Activated T-cell treated with anti-CD3 and anti-CD28 coated beads for 1 hour (primary cell): ENCODE measurements at places on chromosomes 16 and 17.

DNA sequence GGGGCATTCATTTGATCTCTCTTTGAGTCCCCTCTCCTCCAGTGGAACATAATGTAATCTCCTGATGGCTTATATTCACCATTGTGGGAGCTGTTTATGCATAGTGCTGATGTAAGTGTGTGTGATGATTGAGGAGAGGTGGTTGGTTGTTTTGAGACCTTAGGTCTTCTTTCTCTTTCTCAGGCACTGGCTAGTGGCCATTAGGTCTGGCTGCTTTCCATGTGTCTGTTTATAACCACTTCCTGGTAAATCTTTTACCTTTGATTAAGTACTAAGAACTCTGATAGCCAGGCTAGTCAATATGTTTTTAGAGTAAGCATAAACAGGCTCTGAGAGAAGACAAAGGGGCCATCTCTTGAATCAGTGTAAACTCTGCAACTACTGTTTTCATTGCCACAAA is 27.9 kb downstream of the VAT1L start:
- no peak for DNase-seq

- DNase-seq: no peak
Observed at GRCh38 chr16:55900616-55901393, 25.6 kb upstream of the CES5A start.

DNA sequence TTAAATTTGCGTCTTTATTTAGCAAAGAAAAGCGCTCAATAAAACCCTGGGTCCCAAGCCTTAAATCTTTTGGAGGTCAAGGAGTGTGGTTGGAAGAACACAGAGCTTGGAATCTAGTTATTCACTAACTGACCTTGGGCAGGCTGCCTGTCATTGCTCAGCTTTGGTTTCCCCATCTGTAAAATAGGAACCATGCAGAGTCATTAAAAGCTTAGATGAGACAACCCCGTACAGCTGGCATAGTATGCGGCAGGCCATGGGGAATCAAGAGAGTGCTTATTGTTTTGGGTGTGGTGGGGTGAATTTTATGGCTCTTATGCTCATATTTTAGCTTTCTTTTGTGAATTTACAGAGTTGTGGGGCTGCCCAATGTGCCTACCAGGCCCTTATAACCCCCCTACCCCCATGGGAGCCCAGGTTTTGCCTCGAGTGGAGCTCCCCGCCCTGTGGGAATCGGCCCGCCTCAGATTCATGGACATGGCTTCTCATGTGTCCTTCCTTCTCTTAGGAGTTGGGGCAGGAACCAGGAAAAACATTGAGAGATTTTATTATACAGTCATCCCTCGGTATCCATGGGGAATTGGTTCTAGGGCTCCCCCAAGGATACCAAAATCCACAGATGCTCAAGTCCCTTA is 113.5 kb downstream of the CLEC16A start:
- no peak for DNase-seq

DNA sequence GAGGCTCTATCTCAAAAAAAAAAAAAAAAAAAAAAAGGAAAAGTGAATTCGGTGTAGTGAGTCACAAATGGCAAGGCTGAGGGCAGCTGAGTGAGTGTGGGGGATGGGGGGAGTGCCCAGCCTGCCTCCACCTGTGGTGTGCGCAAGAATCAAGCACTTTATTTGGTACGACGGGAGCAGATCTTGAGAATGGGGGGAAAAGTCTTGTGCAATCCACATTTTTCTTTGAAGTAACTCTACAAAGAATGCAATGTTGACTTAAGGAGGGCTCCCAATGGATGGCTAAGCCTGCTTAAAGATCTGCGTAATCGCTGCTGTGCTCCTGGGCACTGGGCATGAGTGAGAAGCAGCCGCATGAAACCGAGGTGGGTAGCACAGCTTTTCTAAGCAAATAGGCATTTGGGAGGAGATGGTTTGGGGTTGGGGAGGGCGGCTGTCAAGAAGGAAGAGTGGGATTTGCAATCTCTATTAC is 28.2 kb downstream of the ATP2C2 start:
- DNase-seq: no peak

DNA sequence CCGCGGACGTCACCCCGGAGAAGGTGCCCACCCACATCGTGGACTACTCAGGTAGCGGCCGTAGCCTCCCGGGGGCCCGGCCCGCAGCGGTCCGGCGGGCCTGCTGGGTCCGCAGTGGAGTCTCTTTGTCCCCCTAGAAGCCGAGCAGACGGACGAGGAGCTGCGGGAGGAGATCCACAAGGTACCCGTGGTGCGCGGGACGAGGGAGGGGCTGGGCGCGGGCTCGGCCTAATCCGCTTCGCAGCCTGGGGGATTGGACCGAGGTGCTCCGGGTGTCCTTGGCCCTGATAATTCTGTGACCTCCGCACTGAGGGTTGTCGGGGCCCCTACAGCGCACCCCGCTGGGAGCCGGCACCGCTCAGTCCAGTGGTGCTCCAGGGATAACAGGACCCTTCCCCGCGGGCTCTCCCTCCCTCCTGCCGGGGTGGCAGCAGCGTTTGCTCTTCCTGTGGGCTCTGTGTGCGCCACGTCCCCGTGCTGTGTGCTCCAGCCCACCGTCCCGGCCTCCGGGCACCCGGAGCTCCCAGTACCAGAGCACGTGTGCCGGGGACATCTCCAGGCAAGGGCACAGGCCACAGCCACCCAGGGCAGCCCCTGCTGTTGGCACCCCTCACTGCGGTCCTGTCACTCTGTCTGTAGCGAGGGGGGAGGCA is 713 bp downstream of the RHOT2 start:
- no peak for DNase-seq

DNA sequence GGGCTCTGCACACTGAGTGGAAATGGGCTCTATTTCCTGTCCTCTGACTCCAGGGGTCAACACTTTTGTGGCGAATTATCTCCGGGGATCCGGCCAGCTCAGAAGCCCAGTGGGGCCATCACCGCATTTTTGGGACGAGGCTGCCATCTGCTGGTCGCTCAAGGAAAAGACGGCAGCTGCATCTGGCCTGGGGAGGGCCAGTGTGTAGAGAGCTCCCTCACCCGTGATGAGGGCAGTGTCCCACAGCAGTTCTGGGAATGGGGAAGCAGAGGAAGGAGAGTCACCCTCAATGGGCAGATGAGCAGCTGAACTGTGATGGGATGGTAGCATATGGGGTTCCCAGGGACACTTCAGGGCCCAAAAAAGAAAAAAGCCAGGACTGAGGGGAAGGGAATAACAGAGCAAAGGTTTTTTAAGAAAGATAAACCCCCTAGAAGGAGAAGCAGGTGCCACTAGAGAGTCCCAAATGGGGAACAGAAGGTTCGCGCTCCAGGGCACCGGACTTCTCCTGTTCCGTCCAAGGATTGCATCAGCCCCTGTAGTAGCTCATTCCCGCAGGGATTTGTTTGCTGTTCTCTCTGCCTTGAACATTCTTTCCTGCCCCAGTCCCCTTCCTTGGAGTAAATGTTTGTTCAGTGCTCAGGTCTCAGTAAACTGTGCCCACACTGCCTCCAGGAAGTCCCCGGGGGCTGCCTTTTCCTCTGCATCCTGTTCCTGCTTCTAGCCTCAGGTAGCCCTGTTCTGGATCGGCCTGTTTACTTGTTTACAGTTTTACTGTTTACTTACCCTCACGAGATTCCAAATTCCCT is 9.3 kb upstream of the ABCC12 start:
- peak; percentile 54 for DNase-seq

DNA sequence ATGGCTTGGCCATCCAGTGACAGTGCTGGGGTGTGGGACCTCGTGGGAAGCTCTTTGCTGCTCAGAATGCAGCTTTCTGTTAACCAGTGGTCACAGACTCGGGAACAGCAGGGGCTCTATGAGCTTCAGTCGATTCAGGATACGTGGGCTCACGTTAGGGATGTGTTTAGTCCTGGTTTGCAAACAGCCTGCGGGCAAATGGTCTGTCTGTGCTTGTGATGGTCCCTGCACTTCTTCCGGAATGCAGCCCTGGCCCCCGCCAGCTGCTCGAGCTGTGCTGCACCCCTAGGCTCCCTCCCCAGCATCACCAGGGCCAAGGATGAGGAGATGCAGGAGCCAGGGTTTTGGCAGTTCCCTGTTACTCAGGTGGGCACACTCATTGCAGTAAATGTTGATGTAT is 172.8 kb upstream of the CHMP6 start:
- DNase-seq: no peak

GRCh38 chr16:929227-930073 is 41.3 kb downstream of the LMF1 start:
- no peak for DNase-seq

DNA sequence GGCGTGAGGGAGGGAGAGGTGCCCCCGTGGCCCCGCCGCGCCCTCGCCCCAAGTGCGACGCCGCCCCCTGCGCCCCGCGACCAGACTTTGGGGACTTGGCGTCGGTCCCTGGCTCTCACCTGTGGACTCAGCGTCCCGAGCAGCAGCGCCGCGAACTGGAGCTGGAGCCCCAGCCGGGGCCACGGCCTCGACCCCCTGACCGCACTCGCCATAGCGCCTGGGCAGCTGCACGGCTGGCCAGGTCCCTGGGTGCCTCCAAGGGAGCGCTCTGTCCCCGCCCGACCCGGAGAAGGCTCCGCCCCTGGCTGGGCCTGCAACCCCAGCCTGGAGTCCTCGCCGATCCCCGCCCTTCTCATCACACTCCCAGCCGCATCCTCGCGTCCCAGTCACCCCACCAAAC is at the start of gene ERN2:
ERN2 (minus strand) TSS at position 247 of the 400 bp plus-strand sequence; CDS start at position 212, 35 bp downstream.
- DNase-seq: no peak

DNA sequence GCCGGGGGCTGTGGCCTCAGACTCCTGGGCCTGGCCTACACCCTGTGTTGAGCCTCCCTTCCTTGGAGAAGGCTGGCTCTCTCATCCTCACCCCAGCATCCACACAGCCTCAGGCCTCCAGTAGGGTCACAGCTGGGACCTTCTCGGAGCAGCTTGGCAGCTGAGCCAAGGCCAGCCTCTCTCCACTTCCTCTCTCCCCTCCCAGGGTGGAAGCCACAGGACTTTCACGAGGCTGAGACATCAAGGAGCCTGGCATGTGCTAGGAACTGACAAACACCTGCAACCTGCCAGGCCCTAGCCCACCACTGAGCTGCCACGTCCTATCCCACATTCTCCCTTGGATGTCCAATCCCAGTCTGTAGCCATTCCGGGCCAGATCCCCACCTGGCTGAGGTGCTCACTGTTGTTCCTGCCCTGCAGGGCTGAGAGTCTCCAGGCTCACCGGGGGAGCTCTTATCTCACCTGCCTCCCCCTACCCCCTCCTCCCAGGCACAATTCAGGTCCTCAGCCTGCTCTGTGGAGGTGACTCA is 3.1 kb downstream of the MMP15 start:
- DNase-seq: no peak

- no peak for DNase-seq
Observed at GRCh38 chr16:74862743-74863244, 88.2 kb upstream of the FA2H start.

- no peak for DNase-seq
Observed at GRCh38 chr17:38510421-38511149, 82.3 kb downstream of the ARHGAP23 start.

- DNase-seq: no peak
Observed at GRCh38 chr17:79913451-79913850, 74.2 kb upstream of the CBX4 start.

DNA sequence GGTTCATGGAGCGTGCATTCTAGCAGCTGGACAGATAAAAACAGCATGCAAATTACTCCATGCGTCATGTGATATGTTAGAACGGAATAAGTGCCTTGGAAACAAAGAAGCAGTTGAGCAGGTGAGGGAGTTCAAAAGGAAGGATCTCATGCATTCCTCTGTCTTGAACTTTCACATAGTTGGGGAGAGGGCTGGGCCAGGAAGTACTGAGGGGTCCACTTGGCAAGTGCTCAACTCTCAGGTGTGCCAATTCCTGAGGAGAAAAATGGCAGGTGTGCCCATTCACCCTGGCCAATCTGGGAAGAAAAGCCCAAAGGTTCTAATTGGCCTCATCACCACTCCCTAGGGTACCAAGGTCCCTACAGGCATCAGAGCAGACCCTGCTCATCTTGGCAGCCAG is 67.7 kb downstream of the CES1 start:
- DNase-seq: no peak

- DNase-seq: no peak
Observed at GRCh38 chr16:77553130-77553529, 118.3 kb upstream of the ADAMTS18 start.

GRCh38 chr16:63945806-63946205 is 1176.1 kb downstream of the CDH11 start:
- DNase-seq: no peak

DNA sequence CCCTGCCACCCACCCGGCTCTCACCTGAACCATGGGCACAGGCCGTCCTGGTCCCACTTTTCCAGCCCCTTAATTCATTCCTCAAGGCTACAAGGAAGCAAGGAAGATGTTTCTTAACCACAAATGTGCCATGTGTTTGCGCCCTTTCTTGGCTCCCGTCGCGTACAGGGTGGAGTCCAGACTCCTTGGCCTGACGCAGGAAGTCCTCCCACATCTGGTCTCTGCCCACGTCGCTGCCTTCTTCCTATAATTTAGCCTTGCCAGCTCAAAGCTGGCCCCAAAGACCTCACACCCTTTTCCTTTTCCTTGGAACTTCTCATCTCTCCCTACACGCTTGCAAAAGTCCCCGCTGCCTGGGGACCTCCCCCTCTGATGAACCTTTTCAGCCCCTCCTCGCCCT is 38.8 kb upstream of the BHLHA9 start:
- DNase-seq: no peak

DNA sequence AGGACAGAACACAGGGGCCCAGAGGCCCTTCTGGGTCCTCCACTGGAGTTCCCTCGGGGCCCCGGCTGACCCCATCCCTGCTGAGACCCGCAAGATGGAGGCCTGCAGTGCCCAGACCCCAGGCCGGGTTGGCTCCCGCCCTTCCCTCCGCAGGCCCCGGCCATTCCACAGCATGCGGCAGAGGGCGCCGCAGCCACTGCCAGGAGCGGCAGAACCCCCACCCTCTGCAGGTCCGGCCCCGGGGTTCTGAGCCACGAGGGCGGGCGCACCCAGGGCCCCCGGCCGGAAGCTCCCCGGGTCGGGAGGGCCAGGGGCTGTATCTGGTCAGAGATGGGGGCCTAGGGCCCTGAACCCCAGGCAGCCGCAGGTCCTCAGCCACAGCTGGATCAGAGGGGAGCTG is 2.4 kb upstream of the PERCC1 start:
- peak; percentile 28 for DNase-seq

GRCh38 chr16:25707982-25708583 is 16.3 kb downstream of the HS3ST4 start:
- no peak for DNase-seq

DNA sequence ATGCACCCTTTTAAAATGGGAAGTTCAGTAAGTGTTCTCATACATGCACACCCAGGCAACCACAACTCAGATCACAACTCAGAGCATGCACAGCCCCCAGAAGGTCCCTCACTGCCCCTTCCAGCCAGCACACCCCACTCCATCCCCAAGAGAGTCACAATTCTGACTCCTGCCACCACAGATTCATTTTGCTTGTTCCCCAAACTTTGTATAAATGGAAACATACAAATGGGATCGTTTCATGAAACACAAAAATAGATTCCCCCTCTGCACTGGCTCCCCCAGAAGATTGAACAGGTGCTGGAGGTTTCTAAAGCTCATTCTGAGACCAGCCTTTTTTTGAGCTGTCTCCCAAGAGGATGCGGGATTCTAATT is 3.3 kb upstream of the TNFRSF13B start:
- no peak for DNase-seq

DNA sequence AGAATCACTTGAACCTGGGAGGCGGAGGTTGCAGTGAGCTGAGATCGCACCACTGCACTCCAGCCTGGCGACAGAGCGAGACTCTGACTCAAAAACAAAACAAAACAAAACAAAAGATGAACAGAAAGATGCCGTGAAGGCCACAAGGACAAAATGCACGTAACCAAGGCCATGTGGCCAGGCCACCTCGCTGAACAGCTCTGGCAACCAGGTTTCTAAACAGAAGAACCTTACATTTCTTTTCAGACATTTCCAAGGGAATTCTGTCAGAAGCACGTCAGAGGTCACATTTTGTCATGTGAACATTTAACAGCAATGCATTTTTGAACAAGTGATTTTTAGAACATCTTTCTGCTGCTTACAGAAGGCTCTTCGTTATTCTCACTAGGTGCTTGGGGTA is 28.8 kb downstream of the USP22 start:
- DNase-seq: no peak
